ENCODE measurements at places on chromosomes 13 and 19.
A peak's percentile ranks its signal among the peaks of the same experiment; 100 is the strongest.

DNA sequence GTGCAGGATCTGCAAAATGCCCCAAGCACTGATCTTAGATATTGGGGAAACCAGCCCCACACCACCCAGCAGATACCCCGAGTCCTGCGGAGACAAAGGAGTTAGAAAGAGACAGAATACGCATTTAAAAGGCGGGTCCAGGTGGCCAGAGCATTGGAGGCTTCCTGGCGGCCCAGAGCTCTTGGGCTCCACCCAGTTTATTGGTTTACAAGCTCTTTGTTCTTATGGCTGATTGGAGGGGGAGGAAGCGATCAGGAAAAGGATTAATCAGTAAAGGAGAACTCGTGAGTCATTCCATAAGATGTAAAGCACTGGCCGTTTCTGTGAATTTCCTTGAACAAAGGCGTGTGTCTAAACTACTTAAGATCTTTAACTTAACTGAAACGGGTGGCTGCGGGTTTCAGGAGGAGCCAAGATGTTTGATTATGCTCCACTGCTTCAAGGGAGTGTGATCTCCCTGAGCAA lies 926 bp downstream of the ZNF587 start:
- peak; percentile 48 for DNase-seq

DNA sequence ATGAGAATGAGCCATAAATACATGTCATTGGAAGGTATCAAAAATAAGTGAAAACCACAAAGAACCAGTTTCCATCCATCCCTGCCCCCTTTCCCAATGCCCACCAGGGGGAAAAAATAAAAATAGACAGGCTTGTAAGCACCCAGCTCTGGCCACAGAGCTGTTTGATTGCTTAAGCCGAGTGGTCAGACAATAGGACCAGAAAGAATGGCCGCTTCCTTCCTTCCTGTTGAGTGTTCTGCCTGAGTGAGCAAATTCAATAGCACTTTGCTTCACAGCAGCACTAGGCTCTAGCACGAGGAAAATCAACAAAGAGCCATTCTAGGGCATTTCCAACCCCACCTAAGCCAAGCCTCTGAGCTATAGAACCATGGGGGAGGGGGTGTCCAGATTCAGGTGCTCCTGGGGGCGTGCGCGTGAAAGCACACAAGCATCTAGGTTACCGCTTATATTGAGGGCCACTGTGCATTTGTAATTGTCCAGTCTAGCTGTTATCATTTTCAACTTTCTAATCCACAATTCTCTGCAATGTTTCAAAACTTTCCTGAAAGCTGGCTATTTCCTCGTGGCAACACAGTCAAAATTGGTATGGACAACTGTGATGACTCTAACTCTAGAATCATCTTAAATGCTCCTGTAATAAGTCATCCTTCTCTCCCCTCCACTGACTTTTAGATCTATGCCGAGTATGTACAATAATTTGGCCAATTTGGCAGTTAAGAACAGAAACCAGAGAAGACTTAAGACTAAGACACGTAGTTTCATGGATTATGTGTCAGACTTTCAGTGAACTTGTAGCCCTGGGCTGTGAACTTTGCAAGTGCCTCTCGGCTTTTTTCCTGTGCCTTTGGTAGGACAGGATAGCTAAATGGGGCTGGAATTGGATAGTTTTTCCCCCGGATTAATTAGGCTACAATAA lies 64.3 kb downstream of the SPRY2 start:
- peak; percentile 22 for DNase-seq

GRCh38 chr13:74466020-74466419 lies 331.8 kb upstream of the KLF12 start:
- DNase-seq = no peak

DNA sequence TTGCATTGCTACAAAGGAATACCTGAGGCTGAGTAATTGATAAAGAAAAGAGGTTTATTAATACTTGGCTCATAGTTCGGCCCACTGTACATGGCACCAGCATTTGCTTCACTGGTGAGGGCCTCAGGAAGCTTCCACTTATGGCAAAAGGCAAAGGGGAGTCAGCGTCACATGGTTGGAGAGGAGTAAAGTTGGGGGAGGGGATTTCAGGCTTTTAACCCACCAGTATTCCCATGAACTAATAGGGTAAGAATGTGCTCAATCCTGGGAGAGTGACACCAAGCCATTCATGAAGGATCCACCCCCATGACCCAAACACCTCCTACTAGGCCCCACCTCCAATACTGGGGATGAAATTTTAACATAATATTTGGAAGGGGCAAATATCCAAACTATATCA lies 82.5 kb upstream of the MYCBP2 start:
- no peak for DNase-seq

- no peak for DNase-seq
Observed at GRCh38 chr19:7670150-7670783, 1.4 kb downstream of the RETN start.

DNA sequence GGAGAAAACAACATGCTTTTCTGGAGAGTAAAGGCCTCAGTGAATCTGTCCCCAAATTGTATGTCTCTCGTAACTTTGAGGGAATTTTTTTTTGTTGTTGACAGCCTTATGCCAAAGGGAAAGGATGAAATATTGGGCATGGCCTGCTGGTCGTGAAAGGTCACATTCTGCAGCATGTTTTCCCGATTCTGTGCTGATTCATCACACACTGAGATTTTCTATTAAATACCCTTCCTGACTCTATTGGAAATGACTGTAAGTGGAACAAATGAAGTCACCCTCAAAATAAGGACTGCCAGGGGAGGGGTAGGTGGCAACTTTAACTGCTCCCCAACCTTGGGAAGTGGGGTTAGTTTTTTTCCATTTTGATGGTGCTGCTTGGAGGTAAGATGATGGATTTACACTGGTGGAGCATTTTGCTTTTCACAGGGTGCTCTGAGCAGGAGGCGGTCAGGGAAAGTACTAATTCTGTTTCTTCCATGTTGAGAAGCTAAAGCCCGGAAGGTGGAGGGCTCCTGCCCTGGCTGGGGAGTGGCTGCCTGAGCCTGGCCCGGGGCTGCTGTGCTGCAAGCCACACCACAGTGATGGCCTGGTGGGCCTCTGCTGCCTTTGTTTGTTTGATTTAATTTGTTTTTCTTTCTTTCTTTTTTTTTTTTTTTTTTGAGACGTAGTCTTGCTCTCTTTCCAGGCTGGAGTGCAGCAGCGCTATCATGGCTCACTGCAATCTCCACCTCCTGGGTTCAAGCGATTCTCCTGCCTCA lies 116.8 kb upstream of the SPATA13 start:
- DNase-seq = peak; percentile 11

GRCh38 chr19:9823816-9824215 lies 3.9 kb upstream of the UBL5 start:
- DNase-seq = no peak

GRCh38 chr13:28503182-28503967 lies 8.4 kb upstream of the FLT1 start:
- DNase-seq = no peak

DNA sequence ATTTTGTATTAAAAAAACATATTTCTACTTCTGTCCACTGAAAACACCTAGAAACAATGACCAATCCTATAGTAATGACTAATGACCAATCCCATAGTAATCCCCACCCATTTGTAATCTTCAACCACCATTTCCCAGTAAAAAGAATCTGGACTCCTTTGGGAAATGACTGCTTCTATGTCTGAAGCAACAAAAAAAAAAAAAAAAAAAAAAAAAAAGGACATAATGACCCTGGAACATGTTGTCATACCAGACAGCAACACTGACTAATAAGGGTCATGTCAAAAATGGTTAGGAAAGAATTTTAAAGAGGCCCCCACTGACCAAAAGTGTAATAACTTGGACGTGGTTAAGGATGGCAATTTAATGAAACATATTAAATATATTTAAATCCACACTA lies 88.3 kb downstream of the TUBA3C start:
- no peak for DNase-seq

GRCh38 chr19:7590256-7590655 lies 5.4 kb upstream of the CAMSAP3 start:
- DNase-seq = no peak

DNA sequence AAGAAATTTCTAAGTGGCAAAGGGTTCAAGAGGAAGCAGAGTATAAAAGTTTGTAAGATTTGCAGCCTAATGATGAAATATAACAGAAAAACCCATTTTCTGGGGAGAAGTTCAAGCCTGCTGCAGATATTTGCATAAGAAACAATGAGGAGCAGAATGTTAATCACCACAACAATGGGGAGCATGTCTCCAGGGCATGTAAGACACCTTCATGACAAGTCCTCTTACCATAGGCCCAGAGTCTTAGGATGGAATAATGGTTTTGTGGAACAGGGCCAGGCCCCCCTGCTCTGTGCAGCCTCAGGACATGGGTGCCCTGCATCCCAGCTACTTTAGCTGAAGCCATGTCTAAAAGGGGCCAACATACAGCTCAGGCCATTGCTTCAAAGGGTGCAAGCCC lies 809.0 kb upstream of the SLITRK5 start:
- no peak for DNase-seq

DNA sequence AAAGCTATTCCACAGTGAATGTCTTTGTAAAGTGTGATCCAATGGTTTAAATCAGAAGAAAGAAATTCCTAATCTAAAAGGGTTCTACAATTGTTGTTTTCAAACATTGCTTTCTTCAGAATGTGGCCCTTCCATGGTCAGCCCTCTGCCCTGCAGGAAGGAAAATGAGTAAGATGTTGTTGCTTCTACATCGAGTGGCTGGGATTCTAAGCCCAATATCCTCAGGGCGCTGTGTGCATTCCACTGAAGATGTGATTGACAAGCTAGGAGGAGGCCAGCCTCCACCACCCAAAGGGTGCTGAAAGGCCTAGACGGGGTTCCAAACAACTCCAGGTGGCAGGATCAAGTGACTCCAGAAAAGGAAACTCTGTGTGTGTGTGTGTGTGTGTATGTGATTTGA lies 316.9 kb upstream of the TSHZ3 start:
- no peak for DNase-seq

DNA sequence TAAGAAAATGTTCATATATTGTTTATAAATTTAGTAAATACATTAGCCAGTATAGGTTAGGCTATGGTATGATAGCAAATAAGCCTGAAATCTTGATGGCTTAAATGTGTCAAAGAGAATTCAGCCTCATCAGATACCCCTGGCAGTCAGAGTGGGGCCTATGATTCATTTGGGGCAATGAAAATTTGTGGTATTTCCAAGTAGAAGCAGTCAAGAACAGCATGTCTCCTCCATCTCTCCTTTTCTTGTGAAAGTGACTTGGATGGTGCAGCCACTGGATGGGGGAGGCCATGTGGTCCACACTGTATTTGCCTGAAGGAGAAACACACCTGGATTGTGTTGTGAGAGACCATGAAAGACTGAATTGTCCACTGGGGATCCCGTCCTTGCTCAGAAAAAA lies 82.7 kb downstream of the DLEU7 start:
- DNase-seq = peak; percentile 51

GRCh38 chr19:10260141-10260584 lies 8.1 kb downstream of the MRPL4 start:
- no peak for DNase-seq

DNA sequence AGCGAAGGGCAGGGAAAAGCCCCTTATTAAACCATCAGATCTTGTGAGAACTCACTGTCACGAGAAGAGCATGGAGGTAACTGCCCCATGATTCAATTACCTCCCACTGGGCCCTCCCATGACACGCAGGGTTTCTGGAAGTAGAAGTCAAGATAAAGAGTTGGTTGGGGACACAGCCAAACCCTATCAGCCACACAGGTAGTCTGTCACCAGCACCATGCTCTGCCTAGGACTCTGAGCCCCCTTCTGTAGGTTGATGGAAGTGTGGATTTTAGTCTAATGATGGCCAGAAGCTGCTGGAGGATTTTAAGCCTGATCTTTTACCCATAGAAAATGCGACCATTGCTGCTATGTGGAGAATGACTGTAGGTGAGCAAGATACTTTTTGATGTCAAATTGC lies 60.8 kb downstream of the ARHGEF7 start:
- no peak for DNase-seq

DNA sequence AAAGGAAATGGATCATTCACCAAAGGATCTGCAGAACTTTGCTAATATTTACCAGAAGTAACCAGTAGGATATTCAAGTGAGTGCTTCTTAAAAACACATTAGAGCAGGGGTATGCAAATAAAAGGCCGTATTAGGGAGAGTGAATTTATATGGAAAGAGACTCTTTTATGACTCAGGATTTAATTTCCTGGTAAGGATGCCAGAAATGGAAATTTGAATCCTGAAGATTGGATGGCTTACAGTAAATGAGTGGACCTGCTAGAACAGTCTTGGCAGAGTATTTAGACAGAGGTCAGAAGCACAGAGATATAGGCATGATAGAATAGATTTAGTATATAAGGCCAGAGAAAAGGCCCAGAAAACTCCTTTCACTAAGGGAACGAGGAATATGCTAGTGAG lies 201.6 kb downstream of the SLITRK5 start:
- DNase-seq = no peak

DNA sequence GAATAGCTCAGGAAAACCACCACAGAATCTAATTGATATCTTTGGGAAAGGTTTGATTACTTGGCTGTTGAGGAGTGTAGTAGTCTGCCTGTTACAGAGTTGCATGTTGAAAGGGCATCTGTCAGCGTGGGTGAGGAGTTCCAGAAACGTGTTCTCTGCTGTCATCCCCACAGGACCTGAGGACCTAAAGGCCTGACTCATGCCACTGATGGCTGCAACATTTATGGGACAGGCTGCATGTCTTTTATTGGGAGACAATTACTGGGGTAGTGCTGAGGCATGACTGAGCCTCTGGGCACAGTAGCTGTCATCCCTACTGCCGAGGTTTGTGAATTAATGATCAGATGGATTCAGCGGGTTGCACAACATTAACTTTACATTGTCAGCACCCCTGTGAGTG lies 525.9 kb downstream of the GPC6 start:
- DNase-seq = peak; percentile 46

DNA sequence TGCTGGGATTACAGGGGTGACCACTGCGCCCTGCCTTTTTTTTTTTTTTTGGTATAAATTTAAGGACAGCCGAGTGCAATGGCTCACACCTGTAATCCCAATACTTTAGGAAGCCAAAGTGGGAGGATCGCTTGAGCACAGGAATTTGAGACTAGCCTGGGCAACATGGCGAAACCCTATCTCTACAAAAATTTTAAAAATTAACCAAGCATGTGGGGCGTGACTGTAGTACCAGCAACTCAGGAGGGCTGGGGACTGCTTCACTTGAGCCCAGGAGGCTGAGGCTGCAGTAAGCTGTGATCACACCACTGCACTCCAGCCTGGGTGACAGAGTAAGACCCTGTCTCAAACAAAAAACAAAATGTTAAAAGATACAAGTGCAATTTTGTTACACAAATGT lies 21.5 kb downstream of the ZNF574 start:
- DNase-seq = no peak

DNA sequence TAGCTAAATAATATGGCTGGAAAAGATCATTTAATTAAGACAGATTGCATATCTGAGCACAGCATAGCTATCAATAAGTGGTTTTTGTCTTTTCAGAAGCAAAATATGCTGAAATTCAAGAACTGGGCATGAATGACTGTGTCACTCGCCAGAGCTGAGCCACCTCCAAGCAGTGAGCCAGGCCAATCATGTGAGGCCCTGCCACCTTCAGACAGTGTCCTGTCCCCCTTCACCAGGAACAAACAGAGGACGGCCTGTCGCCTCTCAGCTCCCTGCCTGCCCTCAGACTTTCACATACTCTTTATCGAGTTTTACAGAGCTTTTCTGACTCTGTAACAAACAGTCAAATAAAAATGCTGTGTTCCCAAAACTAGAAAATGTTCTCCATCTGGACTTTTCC lies 171.0 kb upstream of the TSC22D1 start:
- DNase-seq = no peak

GRCh38 chr13:46738055-46738454 lies 58.9 kb downstream of the ESD start:
- DNase-seq = no peak

GRCh38 chr13:24280720-24281119 lies 28.7 kb upstream of the C1QTNF9 start:
- no peak for DNase-seq

- DNase-seq = no peak
Observed at GRCh38 chr19:16457954-16458331, 13.8 kb downstream of the EPS15L1 start.
